AG10803 (cell line): ENCODE measurements at places on chromosomes 5 and 9.

GRCh38 chr9:90340421-90340820 lies 302.2 kb downstream of the DIRAS2 start:
- peak; percentile 80 for DNase-seq

DNA sequence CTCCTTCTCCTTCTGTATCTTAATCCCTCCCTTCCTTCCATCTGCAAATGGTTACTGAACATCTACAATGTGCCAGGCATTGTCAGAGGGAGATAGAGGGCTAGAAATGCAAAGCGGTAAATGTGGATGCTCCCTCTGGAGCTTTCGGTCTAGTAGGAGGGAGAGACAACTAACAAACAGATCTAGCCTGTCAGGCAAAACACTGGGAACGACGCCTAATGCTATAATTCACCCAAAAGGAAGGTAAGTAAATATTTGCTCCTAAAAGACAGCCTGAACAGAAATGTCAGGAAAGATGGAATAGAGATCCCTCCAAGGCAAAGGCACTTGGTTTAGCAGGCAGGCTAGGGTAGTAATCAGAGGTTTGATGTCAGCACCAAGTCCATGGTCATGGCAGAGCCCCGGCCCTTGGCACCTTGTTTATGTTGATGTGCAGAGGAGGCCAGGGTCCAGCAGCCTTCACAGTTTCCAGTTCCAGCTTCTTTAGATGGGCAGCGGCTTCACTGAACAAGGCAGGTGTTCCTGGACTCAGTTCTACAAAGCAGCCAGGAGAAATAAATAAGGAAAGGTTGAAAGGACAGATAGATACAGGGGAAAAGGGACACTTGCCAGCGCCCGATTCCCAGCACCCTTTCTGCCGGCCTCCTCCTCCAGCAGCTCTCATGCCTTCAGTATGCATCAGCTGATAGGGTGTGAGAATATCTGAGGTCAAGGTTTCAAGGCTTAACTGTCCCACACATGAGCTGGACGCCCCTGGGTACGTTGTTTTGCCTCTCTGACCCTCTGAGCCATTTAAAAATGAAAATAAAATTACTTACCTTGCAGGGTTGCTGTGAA lies 46.5 kb upstream of the FRRS1L start:
- DNase-seq: no peak

DNA sequence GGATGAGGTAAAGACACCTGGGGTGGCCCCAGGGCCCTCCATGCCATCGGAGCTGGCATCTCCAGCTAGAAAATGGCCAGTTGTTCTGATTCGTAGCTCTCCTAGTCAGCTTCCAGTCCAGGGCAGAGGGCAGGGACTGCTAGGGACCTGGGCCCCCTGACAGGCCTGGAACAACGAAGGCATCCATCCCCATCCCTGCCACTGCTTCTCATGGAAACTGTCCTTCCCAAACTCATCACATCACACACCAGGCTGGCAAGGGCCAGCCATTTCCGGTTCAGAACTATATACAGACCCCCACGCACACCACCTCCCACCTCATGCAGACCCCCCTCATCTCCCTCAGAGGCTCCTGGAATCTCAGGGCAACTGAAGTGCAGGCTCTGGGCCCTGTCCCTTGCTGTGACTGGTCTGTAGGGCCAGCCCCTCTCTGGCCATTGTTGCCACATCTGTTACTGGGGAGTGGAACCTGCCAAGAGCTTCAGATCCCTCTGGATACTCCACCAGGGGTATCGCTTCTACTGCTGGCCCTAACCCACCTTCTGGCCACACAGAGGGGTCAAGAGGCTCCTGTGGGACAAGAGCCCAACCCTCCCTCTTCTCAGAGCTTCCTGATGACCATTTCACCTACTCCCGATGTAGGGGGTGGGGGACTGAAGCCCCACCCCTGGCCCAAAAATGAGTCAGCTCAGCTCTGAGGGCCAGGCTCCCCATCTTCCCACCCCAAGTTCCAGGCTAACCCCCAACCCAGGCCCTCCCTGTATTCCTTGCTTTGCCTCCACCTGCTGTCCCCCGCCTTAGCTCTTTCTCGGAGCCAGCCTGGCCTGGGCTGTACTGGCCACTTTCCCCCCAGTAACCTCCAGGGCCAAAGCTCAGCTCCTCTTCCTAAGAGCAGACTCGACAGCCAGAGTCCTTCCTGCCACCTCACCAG lies 1.2 kb upstream of the MZB1 start:
- no peak for DNase-seq

DNA sequence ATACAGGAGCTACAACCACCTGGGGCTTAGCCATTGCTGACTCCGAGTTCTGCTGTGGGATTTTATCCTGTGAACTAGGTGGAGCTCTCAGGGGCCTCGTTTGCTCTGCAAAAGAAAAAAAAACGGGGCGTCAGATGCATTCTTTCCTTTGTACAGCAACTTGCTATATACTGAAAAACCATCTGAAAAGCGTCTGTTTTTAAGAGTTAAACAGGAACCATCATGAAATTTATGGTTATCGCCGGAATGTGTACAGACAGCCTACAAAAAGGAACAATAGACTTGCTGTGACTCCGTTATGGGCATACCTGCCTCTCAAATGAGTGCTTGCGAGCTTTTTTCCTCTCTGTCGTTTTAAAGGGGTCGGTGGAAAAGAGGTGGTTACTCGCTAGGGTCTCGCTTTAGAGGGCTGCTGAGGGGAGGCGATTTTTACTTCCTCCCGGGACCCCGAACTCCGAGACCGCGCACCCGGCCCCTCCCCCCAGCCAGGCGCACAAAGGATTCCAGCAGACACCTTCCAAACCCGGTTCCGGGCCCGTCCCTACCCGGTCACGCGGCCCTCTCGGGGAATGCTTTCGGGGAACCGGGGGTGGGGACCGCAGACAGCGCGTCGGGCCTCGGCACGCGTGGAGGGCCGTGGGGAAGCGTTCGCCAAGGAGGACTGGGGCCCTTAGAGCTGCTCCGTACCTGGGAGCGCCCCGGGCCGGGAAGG lies 826 bp downstream of the PAIP1 start:
- DNase-seq: peak; percentile 41

GRCh38 chr5:125484272-125484741 lies 737.9 kb upstream of the ZNF608 start:
- no peak for DNase-seq

GRCh38 chr9:76086539-76086938 lies 196.1 kb downstream of the PCSK5 start:
- DNase-seq: peak; percentile 21

GRCh38 chr5:50435168-50435567 lies 5.9 kb downstream of the EMB start:
- DNase-seq: no peak

DNA sequence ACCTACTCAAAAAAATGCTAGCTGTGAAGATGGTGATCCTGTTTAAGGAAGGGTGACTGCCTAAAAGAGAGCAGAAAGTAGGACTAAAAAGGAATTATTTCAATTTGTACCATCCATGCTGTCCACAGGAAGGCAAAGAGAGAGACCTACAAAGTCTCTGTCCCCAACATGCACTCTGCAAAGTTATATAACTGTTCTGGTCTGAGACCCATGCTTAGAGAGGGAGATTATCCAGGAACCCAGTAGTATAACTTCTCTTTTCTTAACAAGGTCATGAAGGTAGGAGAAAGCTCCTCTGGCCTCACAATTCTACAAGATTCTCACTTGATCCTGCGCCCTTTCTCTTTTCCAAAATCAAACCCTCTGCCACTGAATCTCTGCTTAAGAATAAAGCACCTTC lies 25.8 kb downstream of the SLC22A4 start:
- no peak for DNase-seq

DNA sequence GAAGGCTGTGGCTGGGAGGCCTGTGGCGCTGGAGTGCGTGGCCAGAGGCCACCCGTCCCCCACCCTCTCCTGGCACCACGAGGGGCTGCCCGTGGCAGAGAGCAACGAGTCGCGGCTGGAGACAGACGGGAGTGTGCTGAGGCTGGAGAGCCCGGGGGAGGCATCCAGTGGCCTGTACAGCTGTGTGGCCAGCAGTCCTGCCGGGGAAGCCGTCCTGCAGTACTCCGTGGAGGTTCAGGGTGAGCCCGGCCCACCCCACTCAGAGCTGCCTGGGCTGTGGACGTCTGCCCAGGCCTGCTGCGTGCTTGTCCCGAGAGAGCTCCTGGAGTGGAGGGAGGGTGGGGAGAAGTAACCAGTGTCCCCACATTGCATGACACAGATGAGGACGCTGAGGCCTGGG lies 89.2 kb downstream of the HMCN2 start:
- no peak for DNase-seq

DNA sequence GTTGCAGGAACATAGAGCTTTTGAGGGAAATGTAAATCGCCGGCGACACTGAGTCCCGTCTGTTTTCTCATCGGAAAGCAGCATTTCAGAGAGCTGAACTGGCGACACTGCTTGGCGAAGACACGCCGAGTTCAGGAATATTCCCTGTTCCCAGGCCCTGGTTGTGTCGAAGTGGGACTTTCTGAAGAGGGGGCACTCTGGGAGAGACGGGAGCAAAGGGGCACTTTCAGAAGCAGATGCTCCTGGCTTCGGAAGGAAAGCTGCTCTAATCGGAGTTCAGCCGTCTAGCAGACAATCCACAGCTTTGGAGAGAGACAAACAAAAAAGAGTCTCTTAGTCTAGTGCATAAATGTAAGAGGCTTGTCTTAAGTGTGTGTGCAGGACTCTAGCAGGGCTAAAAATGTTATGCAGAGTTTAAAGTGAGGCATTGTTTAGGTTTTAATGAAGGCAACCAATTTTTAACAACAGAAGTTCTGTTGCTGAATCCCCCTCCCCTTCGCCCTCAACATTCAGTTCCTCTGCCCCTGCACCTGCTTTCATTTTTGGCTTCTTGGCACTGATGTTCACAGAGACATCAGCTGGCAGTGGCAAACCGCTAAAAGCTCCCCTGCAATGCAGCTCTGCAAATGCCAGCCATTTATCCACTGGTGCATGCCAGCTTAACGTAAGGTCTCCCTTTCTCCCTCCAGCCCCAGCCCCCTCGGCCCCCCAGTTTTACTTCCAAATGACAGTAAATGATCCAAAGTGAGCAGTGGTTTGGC lies 289.5 kb upstream of the MPDZ start:
- no peak for DNase-seq

DNA sequence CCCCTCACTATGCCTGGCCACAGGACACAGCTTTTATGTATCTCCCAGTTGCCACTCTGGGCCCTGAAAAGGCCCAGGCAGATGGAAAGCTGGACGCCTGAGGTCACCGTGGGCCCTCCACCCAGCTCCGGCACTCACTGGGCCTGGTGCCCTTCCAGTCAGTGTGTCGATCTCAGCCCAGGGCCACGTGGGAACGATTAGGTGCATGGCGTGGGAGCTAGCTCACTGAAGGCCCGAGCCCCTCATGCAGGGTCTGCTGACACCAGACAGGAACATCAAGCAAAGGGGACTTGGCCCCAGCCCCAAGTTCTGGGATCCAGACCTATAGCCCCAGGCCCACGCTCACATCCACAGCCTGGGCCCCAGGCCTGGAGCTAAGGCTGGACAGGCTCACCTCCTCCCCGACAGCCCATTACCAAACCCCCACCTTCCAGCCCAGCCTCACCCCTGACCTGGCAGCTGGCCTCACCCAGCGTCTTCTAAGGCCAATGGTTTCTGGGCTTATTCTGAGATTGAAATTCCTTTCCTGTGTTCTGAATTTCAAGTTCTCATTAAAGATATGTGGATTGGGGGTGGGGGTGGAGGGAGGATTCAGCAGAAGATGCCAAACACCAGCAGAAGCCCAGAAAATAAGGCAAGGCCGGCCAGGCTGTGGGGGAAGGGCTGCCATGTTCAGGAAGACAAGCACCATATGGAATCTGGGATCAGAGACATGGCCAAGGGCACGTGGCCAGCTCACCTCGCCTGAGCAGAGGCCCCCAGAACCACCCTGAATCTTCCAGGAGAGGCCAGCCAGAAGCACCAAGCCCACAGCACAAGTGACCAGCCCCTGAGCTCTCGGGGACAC lies 74.5 kb downstream of the ADAMTS2 start:
- DNase-seq: peak; percentile 93

DNA sequence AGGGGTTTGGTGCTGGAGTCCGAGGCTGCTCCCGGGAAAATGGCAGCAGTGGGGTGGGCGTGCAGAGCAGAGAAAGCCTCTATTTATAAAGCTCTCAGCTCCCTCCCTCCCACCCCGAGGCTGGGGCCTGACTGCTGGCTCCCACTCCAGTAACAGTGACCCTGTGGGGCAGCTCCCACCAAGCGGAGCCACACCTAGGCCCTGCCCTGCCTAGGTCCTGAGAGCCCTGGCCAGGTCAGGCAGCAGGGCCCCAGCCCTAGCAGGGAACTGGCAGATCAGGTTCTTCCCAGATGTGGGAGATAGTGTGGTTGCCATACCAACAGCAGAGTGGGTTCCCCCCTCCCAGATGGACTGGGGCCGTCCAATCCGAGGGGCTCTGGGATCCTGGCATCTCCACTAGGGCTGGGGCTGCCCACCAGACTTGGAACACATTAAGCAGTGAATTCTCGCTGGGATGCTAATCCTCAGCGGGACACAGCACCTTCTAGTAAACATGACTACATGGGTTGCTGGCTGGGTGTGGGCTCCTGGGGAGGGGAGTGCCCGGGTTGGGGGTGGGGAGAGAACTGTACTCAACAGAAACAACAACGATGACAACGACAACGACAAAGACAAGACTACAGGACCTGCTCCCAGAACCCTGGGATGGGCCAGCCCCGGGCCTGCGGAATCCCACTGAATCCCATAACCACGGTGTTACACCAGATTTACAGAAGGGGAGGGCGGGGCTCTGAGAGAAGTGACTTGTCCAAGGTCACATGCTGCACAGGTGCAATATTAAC lies 1.5 kb downstream of the SH3GLB2 start:
- peak; percentile 20 for DNase-seq

DNA sequence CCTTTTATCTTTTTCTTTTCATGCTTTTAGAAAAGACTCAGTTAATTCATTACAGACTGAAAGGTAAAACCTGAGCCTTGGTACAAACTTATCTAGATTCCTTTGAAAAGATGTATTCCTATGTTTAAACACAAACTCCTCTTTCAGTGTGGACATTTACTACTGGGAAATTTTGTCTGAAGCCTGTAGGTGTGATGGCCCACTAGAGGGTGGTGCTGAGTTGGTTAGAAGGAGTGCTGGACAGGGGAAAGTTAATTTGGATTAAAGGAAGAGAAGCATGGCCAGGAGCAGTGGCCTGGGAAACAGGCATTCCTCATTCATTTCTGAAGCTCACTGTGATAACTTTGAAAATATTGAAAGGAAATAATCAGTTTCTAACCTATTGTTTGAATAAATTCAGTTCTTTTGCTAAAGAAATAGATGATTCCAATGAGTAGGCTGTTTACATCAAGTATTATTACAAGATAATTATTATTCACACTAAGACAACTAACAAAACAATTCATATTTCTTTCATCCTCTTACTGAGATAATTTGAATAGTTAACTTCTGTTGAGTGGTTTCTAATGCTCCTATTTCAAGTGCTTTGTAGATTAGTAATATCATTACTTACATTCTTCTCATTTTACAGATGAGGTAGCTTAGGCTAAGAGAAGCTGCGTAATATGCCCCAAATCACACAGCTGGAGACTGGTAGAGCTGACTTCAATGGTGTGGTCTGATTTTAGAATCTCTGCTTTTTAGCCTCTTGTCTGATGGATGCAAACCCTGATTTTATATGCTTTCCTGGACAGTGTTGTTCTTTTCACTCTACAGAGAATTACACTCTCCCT lies 150.9 kb downstream of the ADGRV1 start:
- peak; percentile 39 for DNase-seq
